ENCODE measurements at places on chromosomes 3 and 15.

- no peak for DNase-seq
These were observed 33.8 kb downstream of the SCAP start for GRCh38 chr3:47441796-47442551.

DNA sequence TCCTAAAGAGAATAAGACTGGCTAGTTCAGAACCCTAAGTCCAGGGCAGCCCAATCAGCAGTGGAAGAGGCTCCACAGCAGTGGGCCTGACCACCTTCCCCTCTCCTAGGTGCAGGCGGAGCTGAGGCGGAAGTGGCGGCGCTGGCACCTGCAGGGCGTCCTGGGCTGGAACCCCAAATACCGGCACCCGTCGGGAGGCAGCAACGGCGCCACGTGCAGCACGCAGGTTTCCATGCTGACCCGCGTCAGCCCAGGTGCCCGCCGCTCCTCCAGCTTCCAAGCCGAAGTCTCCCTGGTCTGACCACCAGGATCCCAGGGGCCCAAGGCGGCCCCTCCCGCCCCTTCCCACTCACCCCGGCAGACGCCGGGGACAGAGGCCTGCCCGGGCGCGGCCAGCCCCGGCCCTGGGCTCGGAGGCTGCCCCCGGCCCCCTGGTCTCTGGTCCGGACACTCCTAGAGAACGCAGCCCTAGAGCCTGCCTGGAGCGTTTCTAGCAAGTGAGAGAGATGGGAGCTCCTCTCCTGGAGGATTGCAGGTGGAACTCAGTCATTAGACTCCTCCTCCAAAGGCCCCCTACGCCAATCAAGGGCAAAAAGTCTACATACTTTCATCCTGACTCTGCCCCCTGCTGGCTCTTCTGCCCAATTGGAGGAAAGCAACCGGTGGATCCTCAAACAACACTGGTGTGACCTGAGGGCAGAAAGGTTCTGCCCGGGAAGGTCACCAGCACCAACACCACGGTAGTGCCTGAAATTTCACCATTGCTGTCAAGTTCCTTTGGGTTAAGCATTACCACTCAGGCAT is 33.7 kb downstream of the VIPR1 start:
- DNase-seq, result peak; percentile 21

DNA sequence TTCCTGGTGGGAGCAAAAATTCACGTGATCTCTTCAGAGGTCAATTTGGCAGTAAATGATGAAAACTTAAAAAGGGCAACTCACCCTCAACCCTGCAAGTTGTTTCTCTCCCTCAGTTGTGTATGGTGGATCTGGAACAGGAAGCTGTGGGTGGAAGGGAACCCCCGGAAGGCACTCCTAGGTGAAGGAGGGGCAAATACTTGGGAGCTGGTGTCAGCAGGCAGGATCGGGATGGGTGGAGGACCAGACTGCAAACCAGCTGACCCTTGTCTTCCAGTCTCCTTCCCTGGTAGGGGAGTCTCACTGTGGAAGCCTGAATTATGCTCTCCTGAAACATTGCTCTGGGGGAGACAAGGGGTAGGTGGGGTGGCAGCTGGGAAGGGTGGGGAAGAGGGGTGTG is 33.5 kb downstream of the PRR23E start:
- DNase-seq, result peak; percentile 68

DNA sequence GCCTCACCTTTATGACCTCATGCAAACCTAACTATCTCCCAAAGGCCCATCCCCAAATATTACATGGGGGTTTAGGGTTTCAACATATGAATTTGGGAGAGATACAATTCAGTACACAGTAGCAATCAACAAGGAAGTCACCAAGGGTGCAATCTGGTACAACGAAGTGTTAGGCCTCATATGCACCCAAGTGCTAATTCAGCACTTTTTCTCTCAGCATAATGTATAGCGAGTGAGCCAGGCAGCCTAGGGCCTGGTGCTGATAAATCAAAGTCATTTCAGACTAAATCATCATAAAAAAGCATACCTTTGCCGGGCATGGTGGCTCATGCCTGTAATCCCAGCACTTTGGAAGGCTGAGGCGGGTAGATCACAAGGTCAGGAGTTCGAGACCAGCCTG is 11.7 kb upstream of the KBTBD8 start:
- no peak for DNase-seq

DNA sequence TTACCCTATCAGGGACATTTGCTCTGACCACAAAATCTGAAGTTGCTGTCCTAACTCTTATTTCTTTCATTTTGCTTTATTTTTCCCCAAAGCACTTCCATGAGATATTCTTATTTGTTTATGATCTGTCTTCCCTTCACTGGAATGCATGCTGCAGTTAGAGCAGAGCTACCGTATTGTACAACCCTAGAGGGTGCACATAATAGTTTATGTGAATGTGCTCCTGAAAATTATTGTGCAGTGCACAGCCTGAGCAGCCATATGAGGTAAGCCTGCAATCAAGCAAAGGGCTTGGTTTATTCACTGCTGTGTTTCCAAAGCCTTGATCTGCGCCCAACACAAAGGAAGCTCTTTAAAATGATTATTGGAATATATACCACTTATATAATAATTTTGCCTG is 120.3 kb upstream of the CADPS start:
- DNase-seq, result no peak

GRCh38 chr3:4887177-4887576 is 92.1 kb upstream of the BHLHE40 start:
- no peak for DNase-seq

Measured in RWPE1 (cell line).